T-helper 17 cell (primary cell): ENCODE measurements at places on chromosomes 13 and 19.

GRCh38 chr13:113630804-113631203 is 27.2 kb downstream of the ATP4B start:
- DNase-seq = no peak

DNA sequence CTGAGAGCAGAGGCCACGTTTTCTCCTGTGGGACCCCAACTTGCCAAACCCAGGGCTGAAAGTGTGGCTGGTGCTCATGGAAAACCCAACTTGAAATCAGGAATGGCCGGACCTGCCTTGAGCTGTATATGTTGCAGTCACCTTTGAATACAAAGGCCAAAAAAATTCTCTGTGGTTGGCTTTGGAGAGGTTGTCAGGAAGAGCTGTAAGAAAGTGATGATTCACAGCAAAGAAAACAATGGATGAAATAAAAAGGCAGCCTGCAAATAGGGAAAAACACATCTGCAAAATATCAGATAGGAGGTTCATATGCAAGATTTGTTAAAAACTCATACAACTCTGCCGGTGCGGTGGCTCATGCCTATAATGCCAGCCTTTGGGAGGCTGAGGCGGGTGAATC is 715.8 kb downstream of the UQCRFS1 start:
- no peak for DNase-seq

DNA sequence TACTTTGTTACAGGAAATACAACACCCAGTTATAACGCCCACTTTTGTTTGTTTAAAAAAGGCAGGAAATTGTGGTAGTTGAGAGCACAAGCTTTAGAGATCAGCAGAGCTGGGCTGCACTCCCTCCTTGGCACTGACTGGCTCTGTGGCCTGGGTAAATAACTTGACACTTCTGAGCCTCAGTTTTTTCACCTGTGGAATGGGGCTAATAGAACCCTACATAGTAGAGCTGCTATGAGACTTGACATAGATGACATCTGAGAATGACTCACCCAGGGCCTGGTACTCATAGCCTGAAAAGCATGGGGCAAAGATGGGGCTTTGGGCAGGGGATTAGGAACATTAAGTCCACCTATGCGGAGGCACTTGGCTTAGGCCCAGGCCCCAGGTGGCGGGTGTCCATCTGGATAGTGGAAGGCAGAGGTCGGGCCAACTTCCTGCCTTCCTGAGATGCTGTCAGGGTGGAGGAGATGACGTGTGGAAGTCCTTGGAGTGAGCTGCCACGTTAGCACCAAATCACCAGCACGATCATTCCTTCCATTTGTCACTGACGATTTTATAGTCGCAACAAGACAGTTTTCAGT is 159.1 kb downstream of the KATNAL1 start:
- DNase-seq = no peak

- no peak for DNase-seq
Measured at GRCh38 chr19:15263361-15263985, 31.2 kb upstream of the EPHX3 start.

DNA sequence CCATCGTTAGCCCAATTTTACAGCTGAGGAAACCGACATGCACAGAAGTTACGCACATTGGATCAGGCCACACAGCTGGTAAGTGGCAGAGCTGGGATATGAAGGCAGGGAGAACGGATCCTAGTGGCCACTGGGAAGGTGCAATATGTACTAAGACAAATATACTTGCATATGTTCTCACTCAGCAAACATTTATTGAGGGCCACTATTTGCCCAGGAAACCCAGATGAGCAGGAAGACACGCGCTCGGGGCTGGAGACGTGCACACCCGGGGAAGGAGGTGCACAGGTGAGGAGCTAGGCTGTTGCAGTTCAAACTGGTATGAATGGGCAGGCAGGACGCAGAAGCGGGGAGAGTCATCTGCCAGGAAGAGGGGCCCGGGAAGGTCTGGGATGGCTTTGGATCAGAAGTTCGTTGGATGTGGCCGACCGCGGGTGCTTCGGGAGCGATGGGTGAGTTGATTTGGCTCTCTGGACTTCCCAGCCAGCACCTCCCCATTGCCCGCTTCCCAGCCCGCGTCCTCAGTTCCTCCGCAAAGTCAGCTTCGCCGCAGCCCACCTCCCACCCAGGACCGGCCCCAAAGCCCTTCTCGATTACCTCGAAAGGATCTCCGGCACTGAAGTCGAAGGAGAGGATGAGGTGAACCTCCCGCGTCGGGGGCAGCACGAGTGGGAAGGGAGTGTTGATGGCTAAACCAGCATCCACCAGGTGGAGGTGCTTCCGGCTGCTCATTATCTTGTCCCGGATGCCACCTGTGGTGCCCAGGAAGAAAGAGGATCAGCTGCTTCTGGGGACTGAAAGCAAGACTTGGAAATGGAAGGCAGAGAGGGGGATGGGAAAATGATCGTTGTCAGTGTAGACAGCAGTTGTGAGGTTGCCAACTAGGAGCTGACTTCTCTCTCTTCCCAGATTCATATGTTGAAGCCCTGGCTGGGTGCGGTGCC is 17.8 kb upstream of the CABP5 start:
- no peak for DNase-seq

GRCh38 chr19:16154557-16154956 is 11.1 kb downstream of the HSH2D start:
- no peak for DNase-seq

GRCh38 chr13:73397496-73398305 is 338.9 kb downstream of the KLF5 start:
- no peak for DNase-seq

- no peak for DNase-seq
Measured at GRCh38 chr13:73898276-73898675, 235.9 kb downstream of the KLF12 start.

DNA sequence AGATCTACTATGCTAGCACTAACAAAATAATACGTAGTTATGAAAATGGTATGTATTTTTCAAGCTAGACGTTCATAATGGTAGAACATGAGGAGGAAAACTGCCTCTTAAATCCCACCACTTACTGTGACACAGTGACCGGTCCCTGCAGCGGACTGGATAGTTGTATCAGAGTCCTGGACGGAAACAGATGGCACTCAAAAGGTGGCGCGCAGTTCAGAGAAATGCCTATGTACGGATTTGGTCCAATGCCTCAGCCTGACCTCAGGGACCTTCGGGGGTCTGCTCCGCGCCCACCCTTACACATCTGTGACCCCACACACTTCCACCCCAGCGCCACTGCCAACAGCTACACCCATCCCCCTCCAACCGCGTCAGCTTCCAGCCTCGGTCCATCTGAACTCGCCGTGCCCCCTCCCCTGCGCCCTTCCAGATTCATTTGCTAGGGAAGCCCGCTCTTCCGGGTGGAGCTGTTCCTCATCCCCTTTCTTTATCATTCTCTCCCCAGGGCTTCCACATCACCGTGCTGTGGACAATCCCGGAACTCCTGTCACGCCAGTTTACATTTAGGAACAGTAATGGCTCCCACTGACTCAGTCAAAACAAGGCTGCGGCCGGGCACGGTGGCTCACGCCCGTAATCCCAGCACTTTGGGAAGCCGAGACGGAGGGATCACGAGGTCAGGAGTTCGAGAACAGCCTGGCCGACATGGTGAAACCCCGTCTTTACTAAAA is 792 bp upstream of the LENG8 start:
- no peak for DNase-seq

DNA sequence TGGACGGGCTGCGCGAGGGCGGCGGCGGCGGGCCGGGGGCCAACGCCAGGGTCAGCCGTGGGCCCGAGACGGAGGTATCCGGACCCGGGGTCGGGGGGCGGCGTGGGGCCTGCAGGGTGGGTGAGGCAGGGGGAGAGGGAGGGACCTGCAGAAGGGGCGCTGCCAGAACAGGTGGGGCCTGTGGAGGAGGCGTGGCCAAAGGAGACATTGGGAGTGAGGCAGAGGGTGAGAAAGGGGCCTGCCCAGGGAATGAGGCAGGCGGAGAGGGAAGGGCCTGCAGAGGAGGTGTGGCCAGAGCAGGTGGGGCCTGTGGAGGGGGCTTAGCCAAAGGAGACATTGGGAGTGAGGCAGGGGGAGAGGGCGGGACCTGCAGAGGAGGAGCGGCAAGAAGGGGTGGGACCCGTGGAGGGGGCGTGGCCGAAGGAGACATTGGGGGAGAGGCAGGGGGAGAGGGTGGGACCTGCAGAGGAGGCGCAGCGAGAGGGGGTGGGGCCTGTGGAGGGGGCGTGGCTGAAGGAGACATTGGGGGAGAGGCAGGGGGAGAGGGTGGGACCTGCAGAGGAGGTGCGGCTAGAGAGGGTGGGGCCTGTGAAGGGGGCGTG is 4.2 kb downstream of the PRR36 start:
- peak; percentile 56 for DNase-seq

DNA sequence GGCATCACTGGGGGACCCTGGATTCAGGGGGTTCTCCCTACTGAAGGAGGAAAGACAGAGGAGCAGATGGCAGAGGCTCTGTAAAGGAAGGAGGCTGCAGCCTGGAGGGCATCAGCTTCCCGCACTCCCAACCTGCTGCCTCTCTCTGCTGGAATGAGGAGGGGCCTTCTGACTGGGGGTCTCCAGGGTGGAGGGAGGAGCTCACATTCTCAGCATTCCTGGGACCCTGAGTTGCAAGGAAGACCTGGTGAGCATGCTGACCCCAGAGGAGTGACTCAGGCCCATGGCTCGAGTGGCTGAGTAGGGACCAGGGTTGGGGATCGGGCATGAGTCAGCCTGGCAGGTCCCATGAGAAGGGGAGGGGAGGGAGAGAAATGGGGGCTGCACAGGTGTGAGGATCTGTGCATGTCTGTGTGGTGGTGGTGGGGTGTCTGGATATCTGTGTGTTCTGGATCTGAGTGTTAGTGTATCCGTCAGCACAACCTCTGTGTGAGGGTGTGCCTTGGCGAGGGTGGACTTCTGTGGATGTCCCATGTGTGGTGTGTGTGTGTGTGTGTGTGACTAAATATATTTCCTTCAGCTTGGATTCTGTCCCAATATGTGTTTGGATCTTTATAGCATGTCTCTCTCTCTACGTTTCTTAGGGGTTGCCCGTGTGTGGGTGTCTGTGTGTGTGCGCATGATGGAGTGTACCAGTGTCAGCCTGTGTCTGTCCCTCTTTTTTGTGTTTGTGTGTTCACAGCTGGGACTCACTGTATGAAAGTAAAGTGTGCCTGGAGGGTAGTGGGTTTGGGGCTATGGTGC is 4.6 kb downstream of the AXL start:
- no peak for DNase-seq
